ENCODE measurements at places on chromosomes 11 and 22.

DNA sequence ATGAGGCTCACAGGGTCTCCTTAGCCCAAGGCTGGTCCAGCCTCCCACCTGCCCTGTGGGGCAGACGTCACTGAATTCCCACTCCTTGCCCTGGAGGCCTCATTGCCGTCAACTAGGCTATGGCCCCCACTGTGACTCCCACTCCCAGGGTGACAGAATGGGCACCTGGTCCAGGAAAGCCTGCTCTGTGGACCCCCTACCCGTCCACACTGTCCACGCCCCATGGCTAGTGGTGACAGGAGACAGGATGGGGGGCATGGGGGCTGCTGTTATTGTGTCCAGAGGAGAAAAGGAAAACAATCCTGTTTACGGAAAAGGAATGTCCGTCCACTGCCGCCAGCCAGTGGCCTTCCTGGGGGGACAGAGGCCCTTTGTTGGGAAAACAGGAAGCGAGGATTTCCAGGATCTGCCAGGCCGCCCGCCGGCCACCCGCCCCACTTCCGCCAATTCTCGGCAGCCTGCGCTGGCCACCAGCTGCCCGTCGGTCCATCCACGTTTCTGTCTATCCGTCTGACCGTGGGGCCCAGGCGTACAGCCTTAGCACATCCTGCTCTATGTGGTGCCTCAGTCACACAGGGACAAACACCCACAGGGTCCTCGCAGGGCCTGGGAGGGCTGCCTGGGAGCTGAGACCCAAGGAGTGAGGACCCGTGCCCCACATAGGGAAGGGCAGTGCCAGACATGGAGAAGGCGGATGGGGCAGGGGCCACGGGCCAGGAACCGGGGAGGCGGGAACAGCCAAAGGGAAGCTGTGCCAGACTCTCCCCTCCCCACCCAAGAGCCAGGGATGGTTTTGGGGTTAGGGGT is 19.5 kb downstream of the CRELD2 start:
- no peak for DNase-seq

DNA sequence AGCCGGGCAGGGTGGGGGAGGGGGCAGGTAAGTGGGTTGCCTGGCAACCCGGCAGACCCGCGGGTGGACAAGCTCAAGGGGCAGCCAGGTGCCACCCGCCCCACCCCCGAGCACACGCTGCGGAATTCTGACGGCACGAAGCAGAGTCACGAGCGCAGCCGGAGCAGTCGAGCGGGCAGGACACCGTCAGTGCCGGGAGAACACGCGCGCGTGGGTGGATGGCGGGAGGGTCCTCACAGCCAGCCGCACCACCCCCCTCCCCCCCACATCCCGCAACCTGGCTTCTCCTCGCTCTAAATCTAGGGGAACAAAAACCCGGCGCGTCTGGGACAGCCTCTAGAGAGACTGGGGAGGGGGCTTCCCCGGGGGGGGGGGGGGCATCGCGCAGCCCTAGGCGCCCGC is 133.1 kb upstream of the HSD17B12 start:
- DNase-seq, result no peak

DNA sequence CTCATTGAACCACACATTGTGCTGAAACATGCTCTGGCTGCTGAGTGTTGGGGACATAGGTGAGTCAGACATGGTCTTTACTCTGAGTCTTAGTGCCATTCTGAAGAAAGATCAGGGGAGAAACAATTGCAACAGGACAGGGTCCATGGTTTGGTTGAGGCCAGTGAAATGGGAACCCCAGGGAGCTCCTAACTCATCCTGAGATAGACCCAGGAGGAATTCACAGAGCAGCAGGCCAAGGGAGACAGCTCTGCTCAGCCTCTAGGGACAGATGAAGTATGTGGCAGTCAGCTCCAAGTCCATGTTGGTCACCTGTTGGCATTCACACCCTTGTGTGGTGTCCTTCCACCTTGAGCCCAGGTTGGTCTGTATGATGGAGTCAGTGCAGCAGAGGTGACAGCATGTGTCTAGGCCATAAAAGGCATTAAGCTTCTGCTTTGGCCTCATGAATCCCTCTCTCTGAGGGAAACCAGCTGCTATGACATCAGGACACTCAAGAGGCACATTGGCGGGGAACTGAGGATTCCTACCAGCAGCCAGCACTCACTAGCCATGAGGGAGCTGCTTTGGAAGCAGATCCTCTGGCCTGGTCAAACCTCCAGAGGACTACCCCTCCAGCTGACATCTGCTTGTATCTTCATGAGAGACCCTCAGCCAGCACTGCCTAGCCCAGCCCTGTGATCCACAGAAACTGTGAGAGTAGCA is 50.3 kb upstream of the MYEOV start:
- no peak for DNase-seq

- no peak for DNase-seq
Measured at GRCh38 chr22:29641700-29642330, 38.4 kb downstream of the NF2 start.

GRCh38 chr22:36129071-36129470 is 31.5 kb downstream of the APOL3 start:
- DNase-seq, result no peak

Measured in activated CD4-positive, alpha-beta T cell treated with anti-CD3 and anti-CD28 coated beads, Interleukin-2, amount 50 U/mL, for 24 hours (primary cell).